ENCODE measurements at places on chromosomes 1 and 21.

- no peak for DNase-seq
These were observed 192.4 kb upstream of the CSF3R start for GRCh38 chr1:36675106-36675505.

DNA sequence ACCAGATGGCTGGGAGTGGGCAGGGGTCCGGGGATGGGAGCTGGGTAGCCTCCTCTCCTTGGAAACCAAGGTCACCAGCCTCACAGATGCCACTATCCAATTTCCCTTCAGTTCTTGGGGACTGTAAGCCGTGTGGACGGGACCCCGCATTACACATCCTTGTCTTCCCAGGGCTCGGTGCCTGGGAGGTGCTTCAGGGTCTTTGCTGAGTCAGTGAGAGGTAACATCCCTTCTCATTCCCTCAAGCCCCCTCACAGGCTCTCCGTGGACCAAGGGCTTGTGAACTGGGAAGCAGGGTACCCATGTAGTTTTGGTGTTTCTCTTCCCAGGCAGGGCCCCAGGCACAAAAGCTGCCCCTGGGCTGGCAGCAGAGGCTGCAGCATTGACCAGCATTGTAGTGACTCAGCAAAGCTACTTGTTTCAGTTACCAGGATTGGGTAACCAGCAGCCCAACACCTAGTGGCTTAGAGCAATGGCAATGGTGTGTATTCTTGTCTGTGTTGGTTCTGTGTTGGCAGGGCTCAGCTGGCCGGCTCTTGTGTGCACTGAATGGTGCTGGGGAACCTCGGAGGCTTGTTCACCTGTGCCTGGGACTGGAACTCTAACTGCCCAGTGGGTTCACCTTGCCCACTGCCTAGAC lies 24.6 kb upstream of the PCBP3 start:
- no peak for DNase-seq

GRCh38 chr1:88503646-88504045 lies 180.4 kb upstream of the PKN2 start:
- DNase-seq: no peak

DNA sequence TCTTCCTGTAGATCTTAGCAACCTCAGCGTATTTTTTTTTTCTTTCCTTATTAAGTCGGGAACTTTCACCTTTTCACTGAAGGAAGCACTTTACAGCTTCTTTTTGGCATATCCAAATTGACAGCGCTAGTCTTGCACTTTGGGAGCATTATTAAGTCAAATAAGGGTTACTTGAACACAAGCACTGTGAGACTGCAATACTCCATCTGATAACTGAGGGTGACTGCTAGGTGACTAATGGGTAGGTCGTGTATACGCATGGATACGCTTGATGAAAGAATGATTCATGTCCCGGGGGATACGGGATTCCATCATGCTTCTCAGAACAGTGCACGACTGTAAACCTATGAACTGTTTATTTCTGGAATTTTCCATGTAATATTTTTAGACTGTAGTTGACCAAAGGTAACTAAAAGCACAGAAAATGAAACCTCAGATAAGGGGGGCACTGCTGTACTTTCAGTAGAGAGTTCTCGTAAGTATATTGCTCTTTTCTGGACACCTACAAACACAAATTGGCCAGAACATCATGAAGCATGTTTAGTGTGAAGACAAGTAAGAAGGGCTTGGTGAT lies 364.7 kb downstream of the SMYD3 start:
- DNase-seq: no peak

GRCh38 chr1:17168091-17168876 lies 36.6 kb upstream of the PADI1 start:
- DNase-seq: no peak

- DNase-seq: no peak
These were observed 1.7 kb upstream of the GLIS1 start for GRCh38 chr1:53740621-53741105.

DNA sequence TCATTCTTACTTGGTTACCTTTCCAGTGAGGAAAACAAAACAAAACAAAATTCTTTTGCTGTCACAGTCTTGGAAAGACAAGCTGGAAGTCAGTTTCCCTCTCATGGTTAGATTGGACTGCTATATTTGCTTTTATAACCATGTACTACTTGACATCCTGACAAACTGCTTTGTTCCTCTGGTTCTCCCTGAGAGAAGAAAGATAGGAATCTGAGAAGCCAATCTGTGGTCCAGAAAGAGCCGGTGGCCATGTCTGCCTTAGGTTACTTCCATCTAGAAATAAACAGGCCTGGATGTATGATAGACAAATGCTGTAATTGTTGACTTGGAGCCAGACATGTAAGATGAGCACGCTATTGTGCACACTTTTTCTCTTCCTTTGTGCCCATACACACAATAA lies 330.0 kb downstream of the BRINP3 start:
- no peak for DNase-seq

DNA sequence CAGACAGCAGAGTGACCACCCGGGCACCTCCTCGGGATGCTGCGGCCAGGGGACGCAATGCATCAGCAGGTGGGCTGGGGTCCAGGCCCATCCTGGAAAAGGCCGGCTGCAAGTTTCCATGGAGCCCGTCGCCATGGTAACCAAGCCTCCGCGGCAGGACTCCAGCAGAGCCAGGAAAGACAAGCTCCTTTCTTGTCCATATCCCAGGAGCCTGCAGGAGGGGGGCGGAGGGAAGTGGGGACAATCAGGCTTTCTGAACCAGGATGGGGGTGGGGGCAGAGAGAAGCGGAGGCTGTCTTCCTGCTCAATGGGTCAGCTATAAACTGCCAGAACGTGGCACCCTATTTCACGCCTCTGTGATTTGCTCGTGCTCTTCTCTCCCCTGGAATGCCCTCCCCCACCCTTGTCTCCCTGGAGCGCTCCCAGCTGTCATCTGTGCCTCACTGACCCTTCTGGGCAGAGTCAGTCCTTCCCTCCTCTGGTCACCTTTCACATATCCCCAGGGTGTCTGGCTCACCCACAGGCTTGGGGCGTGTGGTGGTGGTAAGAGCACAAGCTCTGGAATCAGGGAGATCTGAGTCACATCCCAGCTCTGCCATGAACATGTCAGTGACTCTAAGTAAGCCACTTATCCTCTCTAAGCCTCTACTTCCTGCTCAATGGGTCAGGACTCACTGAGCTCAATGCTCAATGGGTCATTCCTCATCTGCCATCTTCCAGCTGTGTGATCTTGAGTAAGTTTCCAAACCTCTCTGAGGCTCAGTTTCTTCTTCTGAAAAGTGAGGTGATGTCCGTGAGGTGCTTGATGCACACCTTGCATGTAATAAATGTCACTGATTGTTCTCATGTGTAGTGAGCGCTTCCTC lies 58.9 kb upstream of the LAPTM5 start:
- DNase-seq: no peak

DNA sequence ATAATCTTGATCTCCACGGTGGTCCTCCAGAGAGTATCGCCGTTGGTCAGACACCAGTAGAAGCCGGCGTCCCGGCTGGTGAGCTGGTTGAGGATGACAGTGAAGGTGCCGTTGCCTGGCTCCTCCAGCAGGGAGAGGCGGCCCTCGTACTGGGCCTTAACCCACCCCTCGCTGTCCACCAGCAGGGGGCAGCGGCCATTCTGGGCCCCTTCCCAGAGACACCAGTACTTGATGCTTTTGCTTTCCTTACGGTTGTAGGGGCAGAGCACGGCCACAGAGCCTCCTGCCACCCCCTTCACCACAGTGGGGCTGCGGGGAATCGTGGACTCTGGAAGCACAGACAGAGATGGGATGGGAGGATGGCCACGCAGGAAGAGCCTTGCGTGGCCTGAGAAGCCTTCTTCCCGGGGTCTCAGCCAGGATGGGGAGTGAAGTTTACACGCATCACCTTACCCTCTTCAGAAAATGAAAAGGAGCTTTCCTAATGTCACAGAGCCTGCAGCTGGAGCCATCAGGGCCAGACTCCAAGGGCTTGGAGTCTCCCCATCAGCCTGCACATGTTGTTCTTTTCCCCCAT lies 10.7 kb downstream of the PIGR start:
- DNase-seq: no peak

DNA sequence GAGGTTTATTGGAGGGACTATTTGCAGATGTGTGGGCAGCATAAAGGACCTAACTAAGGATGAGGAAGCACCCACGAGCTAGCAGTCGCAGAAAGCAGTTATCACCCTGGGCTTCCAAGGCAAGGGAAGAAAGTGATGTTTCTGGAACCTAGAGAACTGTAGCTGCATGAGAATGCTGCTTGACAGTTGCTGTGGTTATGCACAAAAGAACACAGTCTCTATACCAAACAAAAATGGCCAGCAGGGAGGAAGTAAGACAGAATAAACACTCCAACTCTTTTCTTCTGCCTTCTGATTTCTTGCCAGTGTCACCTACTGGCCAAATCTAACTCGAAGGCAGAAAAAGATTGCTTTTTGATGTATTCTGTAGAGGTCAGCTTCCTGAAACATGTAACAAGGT lies 190.2 kb downstream of the RASAL2 start:
- DNase-seq: no peak

DNA sequence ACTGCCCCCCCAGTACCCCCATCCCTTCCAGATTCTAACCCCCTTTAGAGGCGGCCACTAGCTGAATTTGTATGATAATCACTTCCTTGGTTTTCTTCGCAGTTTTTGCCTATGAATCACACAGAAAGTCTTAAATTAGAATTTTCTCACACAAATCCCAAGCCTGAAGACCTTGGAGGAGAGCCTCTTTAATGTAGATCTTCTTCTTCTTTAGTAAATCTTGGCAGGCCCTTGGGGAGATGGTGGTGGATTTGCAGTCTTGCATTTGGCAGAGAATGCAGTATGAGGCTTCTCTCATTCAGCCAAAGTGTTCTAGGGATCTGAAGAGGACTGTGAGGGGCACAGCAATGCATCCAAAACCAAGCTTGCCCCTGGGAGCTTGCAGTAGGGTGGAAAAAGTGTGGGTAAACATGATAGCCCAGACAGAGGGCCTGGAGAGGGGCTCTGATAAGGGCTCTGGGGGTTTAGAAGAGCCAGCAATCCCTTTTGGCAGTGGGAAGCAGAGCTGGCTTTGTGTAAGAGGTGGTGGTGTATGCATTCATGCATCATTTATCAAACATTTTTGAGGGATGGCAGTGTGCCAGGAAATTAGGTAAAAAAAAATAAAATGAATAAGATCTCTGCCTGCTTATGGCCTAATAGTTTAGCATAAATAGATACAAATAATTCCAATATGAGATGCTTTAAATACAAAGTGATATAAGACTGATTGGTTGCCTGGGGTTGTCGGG lies 7.7 kb upstream of the CDC42 start:
- no peak for DNase-seq

- DNase-seq: no peak
These were observed 1.4 kb downstream of the RCAN3 start for GRCh38 chr1:24503870-24504523.

- DNase-seq: no peak
These were observed 13.6 kb downstream of the RWDD3 start for GRCh38 chr1:95247607-95248006.

DNA sequence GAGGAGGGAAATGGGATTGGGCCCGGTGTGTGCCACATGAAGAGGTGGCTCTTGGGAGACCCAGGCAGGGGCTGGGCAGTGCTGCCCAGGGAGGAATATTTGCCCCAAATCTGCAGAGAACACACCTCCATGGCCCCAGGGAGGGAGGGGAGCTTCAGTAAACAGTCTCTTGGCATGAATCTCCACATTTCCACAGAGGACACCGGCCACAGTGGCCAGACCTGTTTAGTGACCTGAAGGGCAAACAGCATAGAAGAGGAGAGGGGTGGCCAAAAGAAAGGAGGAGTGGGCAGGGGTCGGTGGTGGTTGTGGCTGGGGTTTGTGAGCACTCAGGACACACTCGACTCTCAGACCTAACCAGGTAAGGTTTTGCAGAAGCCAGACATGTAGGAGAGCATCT lies 54.0 kb upstream of the IFFO2 start:
- no peak for DNase-seq

GRCh38 chr1:6822530-6823359 lies 37.5 kb downstream of the CAMTA1 start:
- no peak for DNase-seq

GRCh38 chr1:56330391-56331026 lies 248.9 kb downstream of the PLPP3 start:
- DNase-seq: no peak

DNA sequence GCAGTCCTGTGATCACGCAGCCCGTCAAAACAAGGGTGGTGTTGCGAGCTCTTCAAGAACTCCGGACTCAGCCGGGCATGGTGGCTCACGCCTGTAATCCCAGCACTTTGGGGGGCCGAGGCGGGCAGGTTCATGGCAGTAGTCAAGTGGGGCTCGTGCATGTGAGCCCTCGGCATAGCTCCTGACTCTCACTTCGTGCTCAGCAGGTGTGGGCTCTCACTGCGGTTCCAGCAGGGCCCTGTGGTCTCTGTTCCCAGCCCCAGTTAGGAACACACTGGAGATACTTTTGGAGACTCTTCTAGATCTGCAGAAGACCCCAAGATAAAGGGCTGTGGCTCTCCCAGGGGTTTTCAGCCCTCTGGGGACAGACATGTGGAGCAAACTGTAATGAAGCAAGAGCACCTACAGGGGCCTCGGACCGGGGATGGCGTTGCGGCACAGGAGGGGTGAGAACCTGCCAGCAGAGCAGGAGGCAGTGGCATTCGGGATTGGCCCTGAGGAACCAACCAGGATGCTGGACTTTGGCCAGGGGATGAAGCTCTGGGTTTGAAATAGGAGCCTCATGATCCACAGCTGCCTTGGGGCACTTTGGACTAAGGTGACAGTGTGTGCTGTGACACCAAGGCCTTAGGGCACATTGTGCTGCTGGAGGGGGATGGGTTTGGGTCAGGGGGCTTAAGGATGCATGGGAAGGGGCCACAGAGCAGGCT lies 443.2 kb downstream of the CAMTA1 start:
- no peak for DNase-seq

DNA sequence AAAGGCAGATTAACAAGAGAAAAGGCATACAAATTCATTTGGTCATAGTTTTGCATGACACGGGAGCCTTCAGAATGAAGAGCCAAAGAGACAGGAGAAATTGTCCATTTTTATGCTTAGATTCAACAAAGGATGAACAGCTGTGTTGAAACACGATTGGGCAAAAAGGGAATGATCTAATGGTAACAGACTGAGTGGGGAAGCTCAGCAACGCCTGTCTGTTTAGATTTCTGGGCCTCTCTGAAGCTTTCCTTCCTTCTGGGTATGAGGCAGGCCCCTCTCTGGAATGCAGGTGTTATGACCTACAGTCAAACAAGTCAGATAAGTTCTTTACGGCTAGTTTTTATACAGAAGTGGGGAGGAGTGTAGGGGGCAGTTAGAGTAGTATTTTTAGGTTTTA lies 154.6 kb downstream of the RGS7 start:
- no peak for DNase-seq

DNA sequence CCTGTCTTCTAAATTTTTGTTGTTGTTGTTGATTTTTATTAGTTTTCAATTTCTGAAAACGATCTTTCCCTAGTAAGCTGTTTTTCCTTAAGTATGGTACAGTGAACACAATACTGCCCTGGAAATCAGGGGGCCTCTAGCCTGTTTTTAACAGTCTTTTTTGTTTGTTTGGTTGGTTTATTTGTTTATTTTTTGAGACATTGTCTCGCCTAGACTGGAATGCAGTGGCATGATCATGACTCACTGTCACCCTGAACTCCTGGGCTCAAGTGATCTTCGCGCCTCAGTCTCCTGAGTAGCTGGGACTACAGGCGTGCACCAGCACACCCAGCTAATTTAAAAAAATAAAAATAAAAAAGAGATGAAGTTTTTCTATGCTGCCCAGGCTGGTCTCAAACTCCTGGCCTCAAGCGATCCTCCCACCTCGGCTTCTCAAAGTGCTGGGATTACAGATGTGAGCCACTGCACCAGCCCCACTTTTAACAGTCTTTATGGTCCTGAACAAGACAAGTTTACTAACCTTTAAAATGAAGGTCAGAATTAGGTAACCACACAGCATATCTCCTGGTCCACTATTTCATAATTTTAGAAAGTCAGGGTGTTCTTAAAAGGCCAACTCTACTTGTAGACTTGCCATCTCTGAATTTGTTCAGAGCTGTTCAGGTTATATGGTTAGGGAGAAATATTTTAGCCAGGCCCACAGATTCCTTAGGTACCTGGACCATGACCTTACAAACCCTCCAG lies 35.4 kb downstream of the TBCE start:
- DNase-seq: no peak
